ENCODE measurements at places on chromosomes 12 and 14.

- no peak for DNase-seq
These were observed 56.5 kb upstream of the CFL2 start for GRCh38 chr14:34770901-34771300.

- no peak for DNase-seq
These were observed 123.0 kb downstream of the PLXNC1 start for GRCh38 chr12:94271351-94271750.

- DNase-seq, result no peak
These were observed 847 bp downstream of the MMP14 start for GRCh38 chr14:22837114-22837749.

GRCh38 chr14:99247101-99247729 lies 24.8 kb downstream of the BCL11B start:
- DNase-seq, result no peak

DNA sequence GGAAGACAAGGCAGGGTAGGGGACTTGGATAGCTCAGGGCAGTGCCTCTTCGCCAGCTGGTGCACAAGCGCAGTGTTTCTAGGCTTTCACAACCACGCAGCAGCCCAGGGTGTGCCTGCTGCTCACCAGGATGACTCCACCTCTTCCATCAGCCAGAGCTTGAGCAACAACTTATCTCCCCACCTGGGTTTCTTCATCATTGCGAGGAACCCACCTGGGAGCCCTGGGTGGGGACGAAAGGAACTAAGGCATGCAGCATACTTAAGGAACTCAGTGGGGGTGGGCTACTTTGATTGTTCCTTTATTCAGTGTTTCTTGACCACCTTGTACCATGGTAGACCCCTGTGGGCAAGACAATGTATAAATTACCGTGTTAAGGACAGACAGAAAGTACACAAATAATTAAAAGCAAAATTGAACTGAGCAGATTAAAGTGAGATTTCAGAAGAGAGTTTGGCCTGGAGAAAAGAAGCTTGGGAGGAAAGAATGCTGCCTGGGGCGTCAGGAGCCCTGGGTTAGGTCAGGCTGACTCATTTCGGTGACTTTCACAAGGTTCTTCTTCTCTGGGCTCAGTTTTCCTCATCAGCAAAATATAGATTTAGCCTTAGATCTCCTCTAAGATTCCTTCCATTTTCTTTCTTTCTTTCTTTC lies 22.9 kb downstream of the KRT18 start:
- no peak for DNase-seq

DNA sequence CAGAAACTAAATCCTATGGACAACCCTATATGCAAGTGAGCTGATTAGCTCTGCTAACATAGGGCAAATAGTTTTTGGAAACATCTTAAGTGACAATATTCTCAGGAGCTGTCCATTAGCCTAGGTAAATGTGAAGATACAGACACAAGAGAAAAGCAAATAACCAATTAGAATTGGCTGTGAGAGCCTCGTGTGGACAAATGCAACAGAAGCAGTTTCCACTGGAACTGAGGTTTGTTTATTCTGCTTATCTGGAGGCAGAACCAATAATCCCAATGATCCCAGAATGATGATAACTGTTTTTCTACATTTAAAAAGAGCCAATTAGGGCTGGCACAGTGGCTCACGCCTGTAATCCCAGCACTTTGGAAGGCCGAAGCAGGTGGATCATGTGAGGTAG lies 43.2 kb upstream of the YAF2 start:
- DNase-seq, result no peak

GRCh38 chr14:89041257-89041582 lies 216.8 kb downstream of the TTC8 start:
- no peak for DNase-seq

DNA sequence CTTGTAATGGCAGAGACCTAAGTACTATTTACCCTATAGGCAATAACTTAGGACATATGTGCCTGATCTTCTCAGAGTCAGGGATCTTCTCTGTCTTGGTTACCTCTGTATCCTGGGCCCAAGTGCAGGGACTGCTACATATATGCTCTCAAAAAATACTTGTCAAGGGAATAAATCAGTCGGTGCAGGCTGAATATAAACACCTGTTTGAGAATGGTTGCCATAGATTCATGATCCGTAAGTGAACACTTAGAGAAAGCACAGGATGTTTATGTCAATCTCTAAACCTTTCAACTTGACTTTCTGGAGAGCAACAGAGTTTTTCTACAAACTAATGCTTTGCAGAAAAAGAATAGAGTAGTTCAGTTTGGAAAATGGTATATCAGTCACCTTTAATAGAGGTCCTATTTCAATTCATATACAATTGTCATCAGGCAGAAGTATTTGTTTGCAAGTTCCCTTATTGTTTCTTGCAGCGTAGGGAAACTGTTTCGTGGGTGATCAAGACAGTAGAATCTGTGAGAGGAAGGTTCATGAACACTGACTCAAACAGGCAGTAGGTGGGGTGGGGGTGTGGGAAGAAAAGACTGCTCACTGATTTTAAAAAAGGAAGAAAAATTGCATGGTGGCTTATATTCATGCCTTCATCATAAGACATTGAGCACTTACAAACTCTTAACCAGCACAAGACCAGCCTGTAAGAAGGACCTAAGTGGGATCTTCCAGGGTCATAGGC lies 6.0 kb upstream of the UBE2N start:
- DNase-seq, result no peak

DNA sequence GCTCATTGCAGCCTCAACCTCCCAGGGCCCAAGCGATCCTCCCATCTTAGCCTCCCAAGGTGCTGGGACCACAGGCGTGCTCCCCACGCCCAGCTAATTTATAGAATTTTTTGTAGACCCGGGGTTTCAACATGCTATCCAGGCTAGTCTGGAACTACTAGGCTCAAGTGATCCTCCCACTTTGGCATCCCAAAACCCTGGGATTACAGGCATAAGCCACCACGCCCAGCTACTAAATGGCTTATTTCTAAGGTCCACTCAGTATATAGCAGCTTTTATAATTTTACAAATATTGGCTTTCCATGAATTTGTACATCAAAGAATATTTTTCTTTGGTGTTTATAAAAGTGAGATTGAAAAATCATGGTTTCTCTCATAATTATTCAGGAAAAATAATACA lies 167.8 kb downstream of the TTC7B start:
- no peak for DNase-seq

GRCh38 chr12:61487728-61488127 lies 772.5 kb upstream of the USP15 start:
- no peak for DNase-seq

GRCh38 chr14:53715193-53715721 lies 241.4 kb downstream of the BMP4 start:
- DNase-seq, result no peak

DNA sequence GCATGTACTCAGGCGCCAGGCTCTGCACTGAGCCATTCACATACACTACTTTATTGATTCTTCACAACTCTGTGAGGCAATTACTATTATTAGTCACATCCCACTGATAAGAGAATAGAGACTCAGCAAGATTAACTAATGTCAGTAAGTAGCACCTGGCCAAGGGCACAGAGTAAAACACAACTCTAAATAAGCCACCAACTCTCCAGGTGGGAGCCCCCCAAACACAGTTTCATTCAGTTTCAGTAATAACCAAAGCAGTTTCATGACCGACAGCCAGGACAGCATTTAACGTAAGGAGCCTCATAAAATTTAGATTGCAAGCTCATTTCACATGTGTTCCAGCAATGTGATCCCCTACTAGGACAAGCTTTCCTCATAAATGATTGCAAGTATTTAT lies 323.1 kb upstream of the CCDC196 start:
- no peak for DNase-seq

DNA sequence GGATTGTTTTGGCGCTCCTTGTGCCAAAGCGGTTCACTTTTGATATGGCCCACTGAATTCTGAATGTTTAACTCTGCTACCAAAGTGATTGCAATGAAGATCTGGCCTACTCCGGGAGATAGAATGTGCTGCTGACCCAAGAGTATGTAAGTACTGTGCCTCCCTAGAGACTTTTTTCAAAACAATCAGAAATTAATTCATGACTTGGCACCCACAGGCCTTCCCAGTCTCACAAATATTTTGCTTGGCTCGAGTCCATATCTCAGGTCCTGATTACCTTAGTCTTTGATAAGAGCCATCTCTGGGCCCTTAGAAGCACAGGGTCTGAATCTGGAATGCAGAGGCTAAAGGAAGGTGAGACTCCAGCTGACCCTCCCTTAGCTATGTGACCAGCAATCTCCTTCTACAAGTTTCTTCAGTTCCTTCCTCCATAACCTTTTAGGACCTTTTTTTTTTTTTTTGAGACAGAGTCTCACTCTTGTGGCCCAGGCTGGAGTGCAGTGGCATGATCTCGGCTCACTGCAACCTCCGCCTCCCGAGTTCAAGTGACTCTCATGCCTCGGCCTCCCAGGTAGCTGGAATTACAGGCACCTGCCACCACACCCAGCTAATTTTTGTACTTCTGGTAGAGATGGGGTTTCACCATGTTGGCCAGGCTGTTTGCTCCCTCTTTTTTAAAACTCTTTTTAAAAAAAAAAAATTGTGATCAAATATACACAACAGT lies 49.5 kb upstream of the METAP2 start:
- DNase-seq, result no peak
